ENCODE measurements at places on chromosomes 11 and 22. TPM values are rescaled to one million over a fixed set of nuclear protein-coding genes. Genes with fewer than 3 reads are reported as not detected.

- no peak for DNase-seq
These were observed at the start of gene MS4A1 for GRCh38 chr11:60455531-60456042. MS4A1 (plus strand) TSS chr11:60455847; CDS start chr11:60462375, 6,528 bp downstream.

DNA sequence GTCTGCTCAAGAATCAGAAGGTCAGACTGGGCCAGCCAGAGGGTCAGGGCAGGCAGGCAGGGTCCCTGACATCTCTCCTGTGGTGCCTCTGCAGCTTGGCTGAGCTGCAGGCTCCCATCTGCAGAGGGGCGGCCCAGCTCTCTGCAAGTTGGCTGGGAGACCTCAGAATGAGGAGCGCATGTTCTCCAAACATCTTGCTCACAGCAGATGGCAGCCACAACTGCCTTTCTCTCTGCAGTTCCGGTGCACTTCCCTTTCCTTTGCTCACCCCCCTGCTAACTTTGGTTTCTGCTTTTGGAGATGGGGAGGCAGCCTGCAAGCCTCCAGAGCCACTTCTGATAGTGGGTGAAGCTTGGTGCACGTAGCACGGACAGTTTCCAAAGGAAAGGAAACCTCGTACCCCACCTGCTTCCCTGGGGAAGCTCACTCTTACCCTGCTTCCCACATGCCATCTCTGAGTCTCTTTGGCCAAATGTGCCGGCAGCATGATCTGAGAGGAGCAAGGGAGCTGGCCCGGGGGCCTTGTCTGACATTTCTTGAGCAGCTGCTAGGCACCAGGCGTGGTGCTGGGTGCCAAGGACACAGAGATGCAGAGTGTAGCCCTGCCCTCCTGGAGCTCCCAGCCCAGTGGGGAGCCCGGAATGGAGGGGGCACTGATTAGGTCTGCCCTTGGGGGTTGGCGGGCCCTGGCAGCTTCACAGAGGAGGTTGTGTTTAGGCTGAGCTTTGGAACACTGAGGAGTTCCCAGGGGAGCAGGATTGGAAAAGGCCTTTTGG lies 18.2 kb downstream of the DAGLA start:
- DNase-seq = peak; percentile 45

- DNase-seq = no peak
These were observed 205.3 kb upstream of the MTNR1B start for GRCh38 chr11:92764128-92764527.

GAB4 gene
- polyA plus RNA-seq = not detected

Data from kidney (tissue), 22 donors.